GF-D8 (cell line): ENCODE measurements at places on chromosomes 6 and 20.

DNA sequence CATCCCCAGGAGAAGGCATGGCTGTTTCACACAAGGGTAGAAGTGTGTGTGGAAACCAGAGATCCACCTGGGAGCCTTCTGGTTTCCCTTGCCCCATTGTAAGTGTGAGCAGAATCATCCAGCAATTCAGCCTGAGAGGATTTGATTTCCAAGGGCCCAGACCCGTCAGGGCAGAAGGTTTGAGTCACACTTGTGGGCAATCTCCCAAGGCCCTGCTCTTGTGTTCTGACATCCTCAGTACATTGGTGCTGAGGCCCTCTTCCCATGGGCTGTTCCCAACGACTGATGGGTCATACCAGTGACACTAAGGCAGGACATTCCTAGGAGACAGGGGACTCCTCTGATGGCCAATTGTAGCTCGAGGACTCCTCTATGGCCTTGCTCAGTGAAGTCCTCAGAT lies 58.2 kb upstream of the POLR1H start:
- no peak for DNase-seq

- DNase-seq = no peak
Observed at GRCh38 chr20:52777171-52777570, 195.0 kb upstream of the TSHZ2 start.

DNA sequence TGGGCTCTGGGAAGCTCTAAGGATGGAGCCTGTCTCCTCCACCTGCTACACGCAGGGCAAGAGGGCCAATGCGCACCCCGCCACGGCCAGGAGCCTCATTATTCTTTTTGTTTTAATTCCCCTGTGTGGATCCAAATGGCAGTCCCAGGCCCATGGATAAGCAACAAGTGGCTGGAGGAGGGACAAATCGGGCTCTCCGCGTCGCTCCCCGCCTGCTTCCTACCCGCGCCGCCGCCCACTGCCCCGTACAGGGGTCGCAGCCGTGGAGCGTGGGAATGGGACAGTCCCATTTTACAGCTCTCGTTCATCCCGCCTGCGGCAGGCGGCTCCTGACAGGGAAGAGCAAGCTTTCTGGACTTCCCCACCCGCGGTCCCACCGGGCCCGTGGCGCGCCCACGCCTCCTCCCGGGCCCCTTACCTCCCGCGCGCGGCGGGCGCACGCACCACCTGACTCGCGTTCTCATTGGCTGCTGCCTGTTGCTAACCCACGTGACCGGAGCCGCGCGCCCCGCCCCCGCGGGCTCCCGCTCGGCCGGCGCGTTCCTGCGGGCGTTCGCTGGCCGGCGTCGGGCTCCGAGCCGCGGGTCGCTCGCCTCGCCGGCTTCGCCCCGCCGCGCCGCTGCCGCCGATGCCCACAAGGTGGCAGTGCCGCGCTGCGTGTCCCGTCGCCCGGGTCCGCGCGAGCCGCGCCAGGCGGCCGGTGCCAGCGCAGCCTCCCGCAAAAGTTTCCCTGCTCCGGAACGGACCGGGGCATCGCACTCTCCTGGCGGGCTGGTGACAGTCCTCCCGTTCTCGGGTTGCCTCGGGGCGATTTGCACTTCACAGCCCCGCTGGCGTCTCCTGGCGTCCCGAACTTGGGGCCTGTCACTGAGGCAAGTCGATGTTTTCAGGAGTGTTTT lies 93.3 kb downstream of the CD83 start:
- DNase-seq = peak; percentile 69

GRCh38 chr6:149380523-149380922 lies 19.5 kb upstream of the SUMO4 start:
- no peak for DNase-seq

- DNase-seq = peak; percentile 83
Observed at GRCh38 chr6:53244958-53245357, 96.3 kb upstream of the GCM1 start.

DNA sequence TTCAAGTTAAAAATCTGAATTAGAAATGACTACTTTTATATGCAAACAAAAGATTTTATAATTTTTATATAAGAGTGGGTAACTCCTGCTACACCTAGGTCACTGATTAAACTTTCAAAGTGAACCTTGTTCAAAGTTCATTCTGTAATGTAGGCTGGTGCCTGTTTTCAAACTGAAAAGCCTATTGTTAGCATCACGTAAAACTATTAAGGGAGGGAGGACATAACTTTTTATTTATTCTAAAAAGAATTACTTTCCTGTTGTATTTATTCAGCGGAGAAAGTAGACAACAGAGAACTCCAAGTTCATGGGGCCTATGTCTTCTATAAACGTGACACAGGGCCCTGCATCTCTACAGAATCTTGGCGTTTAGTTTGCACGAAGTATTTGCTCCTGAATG lies 27.4 kb downstream of the FERMT1 start:
- DNase-seq = no peak

DNA sequence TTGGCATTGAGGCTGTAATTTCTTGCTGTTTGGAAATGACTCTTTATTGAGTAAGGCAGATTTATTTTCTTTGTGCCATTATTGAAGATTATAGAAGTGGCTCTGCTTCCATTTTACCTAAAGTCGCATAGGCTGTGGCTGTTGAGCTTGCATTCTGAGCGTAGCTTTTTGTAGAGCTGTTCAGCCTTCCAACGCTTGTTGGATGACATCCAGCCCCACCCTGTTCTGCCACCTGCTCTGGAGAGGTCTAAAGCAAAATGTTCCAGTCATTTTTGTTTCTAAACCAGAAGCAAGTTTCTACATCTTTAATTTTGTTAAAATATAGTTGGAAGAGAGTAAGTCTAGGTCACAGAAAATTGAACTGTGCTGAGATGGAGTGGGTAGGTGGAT lies 24.4 kb downstream of the UST start:
- no peak for DNase-seq

DNA sequence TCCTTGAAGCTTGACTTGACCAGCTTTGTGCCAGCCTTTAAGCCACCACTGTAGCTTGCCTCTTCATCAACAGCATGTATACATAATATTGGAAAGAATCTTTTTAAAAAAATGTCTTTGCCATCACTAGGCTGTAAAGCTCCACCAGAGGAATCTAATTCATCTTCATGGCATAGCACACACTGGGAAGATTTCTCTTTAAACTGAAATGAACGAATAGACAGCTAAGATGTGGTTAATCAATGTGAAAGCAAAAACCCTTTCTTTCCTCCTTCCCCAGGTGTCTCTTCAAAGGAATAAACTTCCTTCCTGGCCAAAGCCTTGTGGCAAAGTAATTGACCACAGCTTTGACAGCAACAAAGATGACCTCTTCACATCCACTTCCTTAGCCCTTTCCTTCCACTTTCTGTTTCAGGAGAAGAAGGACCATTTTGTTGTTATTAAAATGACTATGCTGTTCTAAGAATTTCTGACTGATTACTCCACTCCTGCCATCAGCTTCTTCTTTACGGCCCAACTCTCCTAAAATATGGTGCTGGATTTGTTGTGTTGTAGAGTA lies 428.7 kb upstream of the SOX4 start:
- DNase-seq = no peak

- DNase-seq = no peak
Observed at GRCh38 chr6:45611491-45611890, 233.8 kb upstream of the SUPT3H start.

- DNase-seq = no peak
Observed at GRCh38 chr6:155638200-155638599, 182.6 kb upstream of the NOX3 start.

DNA sequence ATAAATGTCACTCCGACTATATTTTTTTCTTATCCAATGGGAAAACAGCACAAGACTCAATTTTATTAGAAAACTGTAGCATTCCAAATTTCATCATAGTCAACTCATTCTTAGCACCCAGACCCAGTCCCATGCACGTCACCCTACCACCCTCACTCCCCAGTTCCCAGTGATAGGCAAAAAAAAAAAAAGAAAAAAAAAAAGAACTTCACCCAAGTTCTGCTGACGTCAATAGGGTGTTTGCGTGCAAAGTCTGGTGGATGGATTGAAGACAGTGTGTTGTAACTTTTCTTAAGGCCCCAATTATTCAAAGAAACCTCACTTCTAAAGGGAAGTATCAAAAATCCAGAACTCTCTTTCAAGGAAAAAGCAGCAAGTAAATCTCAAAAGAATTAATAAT lies 213.9 kb upstream of the PRDM1 start:
- DNase-seq = no peak

- no peak for DNase-seq
Observed at GRCh38 chr6:157050537-157051265, 272.6 kb downstream of the TMEM242 start.

- no peak for DNase-seq
Observed at GRCh38 chr6:126919947-126920346, 198.5 kb upstream of the RSPO3 start.

DNA sequence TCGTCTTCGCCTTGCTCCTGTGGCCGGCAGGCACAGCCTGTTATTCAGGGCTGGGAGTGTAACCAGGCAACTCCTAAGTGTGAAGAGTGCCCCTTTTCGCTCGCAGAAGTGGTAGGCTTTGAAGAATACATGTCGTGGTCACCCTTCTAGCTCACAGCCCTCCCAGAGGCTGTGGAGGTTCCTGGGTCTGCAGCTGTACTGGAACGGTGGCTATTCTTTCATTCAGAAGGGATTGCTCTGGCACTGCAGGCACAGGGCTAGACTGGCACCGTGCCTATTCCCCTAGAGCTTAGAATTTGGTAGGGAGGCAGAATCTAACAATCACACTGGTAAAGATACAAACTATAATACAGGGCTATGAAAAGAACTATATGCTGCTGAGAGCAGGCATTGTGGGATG lies 1.1 kb upstream of the SRSF12 start:
- DNase-seq = no peak

DNA sequence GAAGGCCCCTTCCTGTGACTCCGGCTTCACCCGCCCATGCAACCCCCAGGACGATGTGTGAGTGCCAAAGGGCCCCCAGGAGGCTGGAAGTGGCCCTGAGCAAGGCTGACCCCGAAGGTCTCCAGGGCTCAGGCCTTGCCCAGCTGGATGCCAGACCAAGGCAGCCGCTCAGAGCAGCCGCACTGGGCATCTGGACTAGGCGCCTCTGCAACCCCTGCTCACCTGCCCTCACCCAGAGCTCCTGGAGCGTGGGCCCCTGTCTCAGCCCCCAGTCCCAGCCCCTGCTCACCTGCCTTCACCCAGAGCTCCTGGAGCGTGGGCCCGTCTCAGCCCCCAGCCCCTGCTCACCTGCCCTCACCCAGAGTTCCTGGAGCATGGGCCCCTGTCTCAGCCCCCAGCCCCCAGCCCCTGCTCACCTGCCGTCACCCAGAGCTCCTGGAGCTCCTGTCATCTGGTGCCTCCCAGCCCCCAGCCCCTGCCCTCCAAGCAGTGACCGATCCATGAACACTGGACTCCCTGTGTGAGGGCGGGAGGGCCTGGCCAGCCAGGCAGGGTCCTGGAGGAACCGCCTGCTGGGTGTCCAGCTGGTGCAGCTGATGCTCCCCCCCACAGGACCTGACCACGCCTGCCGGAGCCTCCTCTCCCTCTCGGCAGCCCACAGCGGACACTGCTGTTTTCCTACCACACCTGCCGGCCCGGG lies 1.1 kb downstream of the SRMS start:
- DNase-seq = no peak

- no peak for DNase-seq
Observed at GRCh38 chr6:161682982-161683381, 409.1 kb upstream of the AGPAT4 start.

DNA sequence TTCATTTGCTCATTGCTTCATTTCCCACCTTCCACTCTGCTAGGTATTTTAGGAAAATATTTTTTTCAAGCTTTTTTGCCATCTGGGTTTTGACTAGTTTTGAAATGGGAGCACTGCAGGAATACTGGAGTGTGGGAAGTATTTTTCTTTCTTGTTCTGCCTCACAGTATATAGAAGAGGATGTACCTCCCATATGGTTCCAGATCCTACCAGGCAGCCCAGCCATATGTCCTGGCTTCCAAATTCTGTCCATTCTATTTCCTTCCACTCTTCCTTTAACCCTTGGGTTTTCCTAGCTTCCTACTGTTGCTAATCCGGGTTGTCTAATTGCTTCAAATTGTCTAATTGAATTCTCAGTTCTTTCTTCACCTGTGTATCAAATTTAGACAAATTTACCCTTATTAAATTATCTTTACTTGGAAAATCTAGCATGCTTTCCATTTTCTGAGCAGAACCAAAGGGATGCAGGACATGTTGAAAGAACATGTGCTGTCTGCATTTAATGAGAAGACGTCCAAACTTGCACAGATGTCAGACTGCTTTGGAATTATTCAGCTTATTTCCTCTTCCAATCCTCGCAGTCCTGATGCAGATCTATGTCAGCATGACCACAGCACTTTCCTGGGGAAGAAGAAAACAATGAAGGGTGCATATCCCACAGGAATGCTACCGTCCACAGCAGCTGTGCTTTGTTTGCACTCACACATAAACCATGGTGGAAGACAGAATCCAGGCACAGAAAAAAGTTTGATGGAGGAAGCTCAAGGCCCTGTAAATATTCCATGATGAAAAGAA lies 1273.9 kb upstream of the MAP3K7 start:
- no peak for DNase-seq

DNA sequence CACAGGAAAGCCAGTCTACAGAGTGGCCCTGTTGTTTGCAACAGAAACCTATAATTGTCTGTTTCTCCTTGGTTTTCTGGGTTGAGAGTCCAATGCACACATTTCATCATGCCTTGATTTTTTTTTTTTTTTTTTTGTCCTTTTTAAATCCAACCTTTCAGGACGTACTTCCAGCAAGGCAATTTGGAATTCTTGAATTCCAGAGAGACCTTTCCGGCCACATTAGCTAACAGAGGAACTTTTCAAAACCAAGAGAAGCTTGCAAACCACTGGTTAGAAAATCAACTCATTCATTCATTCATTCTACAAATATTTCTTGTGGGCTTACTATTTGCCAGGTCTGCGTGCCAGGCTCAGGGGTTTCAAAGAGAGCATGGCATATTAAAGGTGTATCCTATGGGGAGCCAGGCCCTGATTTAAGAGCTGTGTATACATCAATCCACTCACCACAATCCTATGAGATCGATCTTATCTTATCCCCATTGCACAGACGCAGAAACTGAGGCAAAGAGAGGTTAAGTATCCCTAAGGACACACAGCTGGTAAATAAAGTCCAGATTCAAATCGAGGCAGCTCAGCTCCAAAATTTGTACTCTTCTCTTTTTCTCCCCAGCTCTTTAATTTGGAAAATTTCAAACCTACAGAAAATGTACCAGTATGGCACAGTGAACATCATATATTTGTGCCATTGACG lies 43.0 kb downstream of the EYA2 start:
- no peak for DNase-seq

DNA sequence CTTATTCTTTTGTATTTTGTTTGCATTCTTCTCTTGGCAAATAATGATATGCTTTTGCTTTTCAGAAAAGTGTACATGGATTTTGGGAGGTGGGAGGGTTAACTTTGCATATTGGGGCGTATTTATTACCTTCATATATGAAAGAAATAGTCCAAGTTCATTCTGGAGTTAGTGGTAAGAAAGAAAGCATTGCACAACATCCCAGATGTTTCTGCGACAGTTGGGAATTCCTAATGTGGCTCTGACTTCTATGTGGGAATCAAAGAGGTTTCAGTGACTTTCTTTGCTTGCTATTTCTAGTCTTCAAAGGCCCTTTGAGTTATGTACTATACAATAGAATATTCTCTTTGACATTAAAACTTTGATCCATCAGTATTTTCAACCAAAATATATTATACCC lies 78.1 kb downstream of the MMUT start:
- DNase-seq = no peak
